ENCODE measurements at places on chromosomes 11 and 22.

DNA sequence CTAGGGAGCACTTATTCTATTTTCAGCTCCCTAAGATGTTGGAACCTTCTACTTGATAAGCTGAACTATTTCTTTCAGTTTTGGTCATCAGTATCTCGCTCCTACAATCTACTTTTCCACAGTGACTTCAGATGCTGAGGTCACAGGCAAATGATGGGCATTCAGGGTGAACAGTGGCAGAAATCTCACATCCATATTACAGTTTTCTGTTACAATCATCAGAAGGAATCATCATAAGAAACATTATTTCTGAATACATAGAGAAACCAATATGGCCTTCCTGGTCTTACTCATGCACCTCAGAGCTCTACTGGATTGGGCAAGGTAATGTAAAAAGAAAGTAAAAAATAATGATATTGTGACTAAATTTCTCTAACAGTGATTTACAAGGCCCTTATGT lies 39.4 kb upstream of the DDI1 start:
- no peak for DNase-seq

- no peak for DNase-seq
These were observed 39.2 kb downstream of the HEPHL1 start for GRCh38 chr11:94060401-94060800.

GRCh38 chr11:90204832-90205646 lies 17.8 kb downstream of the CHORDC1 start:
- peak; percentile 9 for DNase-seq

DNA sequence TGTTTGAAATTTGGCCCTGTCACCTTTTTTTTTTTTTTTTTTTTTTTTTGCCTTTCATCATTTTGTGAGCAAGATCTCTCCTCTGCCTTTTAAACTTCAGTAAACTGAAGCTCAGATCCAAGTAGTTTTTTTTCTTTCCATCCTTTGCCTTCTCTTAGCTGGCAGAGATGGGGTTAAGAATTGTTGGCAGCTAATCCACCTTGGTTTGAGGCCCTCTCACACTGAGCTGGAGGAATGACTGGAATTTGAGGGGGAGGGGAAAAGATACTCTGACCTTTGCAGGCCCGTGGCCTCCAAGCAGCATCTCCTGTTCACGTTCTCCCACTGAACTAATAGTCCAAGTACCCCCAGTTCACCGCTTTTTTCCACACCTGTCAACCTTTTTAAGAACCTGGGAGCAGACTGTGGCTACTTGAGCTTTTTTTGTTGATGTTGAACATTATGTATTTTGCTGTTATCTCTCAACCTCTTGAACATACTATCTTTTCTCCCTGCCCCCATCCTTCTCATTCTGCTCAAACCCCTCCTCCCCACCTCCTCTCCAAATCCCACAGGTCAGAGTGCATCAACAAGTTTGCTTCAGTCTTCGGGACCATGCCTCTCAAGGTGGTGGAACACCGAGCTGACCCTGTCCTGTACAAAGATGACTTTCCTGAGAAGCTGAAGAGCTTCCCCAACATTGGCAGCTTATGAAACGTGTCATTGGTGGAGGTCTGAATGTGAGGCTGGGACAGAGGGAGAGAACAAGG lies 66.2 kb downstream of the ALX4 start:
- DNase-seq = no peak

DNA sequence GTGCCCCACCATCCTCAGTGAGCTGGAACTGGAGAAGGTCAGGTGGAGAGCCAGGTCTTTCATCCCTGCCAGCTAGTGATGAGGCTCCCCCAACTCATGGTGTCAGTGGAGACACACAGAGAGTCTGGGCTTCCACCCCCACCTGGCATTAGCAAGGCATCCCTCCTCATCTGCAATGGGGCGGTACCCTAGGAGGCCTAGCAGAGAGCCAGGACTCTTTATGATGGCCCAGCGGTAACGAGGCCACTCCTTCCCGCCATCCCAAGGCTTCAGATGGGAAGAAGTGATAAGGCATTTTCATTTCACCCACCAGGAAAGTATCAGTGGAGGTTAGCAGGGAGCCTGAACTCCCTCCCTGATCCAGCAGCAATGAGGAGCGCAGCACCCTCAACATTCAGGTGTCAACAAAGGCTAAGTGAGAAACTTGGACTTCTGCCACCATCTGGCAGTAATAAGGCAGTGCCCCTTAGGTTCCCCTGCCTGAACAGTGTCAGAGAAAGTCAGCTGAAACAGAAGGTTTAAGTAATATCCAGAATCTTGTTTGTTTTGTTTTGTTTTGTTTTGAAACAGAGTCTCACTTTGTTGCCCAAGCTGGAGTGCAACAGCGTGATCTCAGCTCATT lies 40.5 kb upstream of the FBLN1 start:
- DNase-seq = no peak

DNA sequence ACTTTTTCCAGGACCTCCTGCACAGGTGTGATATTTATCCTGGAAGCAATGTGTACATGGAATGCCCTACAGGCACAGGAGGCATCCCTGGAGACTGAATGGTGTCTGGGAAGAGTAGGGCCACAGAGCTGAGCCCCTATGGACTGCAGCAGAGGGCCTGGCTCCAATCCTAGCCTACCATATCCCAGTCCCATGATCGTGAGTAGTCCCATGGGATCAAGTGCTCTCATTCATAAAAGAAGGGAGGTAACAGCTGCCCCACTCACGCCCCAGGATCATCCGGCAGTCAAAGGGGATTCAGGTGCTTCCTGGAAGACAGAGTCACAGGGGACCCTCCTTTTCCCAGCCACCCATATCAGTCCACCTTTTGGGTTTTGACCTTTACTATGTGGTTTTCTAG lies 24.0 kb downstream of the ANKK1 start:
- DNase-seq = no peak

DNA sequence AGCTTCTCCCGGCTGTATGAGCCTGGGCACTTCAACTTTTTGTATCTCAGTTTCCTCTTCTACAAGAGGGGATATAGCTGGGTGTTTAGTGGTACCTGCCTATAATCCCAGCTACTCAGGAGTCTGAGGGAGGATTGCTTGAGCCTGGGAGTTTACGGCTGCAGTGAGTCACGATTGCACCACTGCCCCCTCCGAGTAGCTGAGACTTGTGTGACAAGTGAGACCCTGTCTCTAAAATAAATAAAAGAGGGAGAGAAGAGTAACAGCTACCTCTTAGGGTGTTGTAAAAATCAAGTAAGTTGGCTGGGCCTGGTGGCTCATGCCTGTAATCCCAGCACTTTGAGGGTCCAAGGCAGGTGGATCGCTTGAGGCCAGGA lies 10.0 kb upstream of the CATSPER1 start:
- DNase-seq = no peak

GRCh38 chr11:44305470-44306051 lies 4.4 kb downstream of the ALX4 start:
- DNase-seq = no peak

- no peak for DNase-seq
These were observed 20.0 kb downstream of the MTFP1 start for GRCh38 chr22:30445438-30446145.

- DNase-seq = no peak
These were observed 75.3 kb downstream of the APIP start for GRCh38 chr11:34840736-34841386.

GRCh38 chr11:75303544-75304224 lies 47.8 kb downstream of the ARRB1 start:
- DNase-seq = no peak

DNA sequence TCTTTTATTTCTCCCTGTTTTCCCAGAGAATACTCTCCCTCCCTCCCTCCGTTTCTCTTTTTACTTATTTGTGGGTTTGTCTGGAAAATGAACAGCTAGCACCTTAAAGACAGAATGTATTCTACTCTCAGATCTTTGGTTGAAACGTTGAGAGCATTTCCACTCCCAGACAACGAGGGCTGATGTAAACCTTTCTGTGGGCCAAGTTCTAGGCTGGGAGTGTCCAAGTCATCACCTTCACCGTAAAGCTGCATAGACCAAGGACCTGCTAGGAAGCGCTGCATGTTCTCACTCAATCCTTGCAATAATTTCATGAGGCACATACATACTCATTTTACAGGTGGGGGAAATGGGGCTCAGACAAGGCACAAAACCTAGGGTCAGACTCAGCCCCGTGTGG lies 32.4 kb downstream of the MYH9 start:
- DNase-seq = no peak

GRCh38 chr11:19428206-19429002 lies 187.7 kb upstream of the E2F8 start:
- no peak for DNase-seq

- no peak for DNase-seq
These were observed 105.1 kb downstream of the FANCF start for GRCh38 chr11:22520521-22520920.

DNA sequence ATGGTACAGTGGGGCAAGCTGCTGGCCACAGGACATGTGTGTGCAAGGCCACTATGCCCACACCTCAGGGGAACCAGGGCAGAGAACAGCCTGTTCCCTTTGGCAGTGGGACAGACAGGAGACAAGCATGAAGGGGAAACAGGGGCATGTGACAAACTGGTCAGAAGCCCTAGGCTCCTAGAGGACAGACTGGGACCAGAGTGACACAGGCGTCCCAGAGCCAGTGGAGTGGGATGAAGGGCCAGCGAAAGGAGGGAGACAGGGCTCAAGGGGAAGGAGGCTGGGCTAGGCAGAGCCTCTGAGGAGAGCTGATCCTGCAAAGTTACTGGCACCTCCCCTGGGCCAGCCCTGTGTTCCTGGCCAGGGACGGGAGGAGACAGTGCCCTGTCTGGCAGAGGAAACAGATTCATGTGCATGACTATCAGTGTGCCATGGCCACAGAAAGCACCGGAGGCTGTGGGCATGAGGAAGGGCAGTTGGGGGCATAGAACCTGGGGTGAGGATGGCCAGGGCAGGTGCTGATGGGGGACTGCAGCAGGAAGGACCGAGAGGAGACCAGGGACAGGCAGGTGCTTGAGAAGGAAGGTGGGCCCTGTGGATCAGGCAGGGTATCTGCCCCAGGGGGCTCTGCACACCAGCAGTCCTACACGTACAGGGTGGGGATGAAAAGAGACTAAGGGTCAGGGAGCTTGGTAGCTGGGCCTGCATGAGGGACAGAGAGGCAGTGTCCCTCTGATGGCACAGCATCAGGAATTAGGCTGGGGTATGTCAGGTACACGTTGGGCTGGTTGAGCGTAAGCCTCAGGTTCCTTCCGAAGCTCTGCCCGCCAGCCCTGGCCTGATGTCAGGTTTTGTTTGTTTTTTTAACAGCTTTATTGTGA lies 9.8 kb downstream of the DERL3 start:
- DNase-seq = no peak

- no peak for DNase-seq
These were observed 18.2 kb downstream of the LIMK2 start for GRCh38 chr22:31230155-31230870.

DNA sequence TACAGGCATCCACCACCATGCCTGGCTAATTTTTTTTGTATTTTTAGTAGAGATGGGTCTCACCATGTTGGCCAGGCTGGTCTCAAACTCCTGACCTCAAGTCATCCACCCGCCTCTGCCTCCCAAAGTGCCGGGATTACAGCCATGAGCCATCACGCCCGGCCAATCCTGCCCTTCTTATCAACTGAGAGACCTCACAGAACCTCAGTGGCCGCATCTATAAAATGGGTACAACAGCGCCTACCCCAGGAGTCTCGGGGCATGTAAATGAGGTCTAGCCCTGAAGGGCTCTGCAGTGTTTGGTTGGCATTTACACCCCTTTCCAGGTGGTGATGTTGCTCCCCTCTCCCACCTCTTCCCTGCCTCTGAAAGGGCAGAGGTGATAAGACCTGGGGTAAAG lies 11.7 kb downstream of the SYNGR1 start:
- no peak for DNase-seq

DNA sequence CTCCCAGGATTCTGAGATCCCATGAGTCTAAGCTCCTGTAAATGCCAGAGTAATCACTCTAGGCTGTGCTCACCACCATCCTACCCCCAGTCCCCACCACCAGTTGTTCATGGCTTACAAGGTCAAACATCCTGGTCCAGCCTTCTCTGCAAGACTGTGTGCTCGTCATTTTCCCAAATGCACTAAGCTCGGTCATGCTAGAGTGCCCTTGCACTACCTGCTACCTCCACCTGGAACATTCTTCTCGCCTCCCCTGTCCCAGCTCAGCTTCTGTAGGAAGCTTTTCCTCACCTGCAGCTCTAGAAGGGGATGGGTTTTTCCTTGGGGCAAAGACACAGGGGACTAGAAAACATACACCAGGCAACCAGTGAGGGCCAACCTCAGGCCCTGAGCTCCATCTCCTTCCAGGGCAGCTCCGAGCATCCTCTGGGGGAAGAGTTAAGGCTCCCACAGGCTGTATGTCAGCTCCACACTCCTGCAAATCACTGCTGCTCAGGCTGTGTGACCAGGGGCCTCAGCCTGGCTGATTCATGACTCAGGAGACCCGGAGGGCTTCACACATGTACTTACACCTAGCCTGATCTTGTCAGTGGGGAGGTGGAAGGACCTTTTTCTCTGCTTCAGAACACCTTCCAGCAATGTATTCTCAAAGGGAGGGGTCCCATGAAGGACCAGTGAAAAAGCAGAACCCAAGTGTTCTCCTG lies 37.2 kb upstream of the CSNK2A3 start:
- no peak for DNase-seq

- no peak for DNase-seq
These were observed 99.3 kb upstream of the SYT13 start for GRCh38 chr11:45385423-45385822.

GRCh38 chr22:17438026-17438425 lies 68.8 kb downstream of the CECR2 start:
- DNase-seq = no peak

- DNase-seq = no peak
These were observed 72.8 kb downstream of the PARVA start for GRCh38 chr11:12449961-12450715.

GRCh38 chr22:37692627-37693285 lies 4.1 kb upstream of the TRIOBP start:
- no peak for DNase-seq

DNA sequence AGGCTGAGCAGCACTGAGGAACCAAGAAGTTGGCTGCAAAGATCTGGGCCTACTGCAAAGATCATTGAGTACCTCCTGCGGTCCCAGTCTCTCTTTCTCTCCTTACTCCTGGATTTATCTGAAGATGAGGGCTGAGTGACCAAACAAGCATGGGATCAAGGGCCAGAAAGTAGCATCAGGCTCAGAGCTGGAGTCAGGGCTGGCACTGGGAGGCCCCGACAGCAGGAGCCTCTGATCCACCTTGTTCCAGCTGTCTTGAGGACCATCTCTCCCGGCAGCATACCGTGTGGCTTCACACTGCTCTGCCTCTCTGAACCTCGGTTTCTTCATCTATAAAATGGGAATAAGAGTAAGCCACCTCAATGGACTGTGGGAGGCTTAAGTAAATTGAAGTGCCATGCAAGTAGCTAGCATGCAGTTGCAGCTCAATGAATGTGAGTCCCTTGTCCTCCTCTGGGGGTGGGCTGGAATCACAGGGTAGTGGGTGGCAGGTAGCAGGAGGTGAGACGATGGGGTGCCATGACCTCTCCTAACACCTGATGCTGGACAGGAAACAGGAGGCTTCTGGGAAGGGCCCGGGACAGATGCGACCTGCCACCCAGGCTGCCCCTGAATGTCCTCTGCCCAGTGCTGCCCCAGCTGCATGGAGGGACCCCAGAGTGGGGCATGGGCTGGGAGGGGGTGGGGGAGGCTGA lies 52.5 kb upstream of the PRDM11 start:
- DNase-seq = no peak

- no peak for DNase-seq
These were observed 32.4 kb downstream of the EIF3F start for GRCh38 chr11:8019314-8020243.

- DNase-seq = no peak
These were observed 33.4 kb upstream of the EIF3D start for GRCh38 chr22:36562261-36562835.

All from NCI-H1417 treated with DMSO at 0.1 percent for 48 hours (cell line).